Stimulated activated naive CD4-positive, alpha-beta T cell (primary cell): ENCODE measurements at places on chromosomes 4 and X.

DNA sequence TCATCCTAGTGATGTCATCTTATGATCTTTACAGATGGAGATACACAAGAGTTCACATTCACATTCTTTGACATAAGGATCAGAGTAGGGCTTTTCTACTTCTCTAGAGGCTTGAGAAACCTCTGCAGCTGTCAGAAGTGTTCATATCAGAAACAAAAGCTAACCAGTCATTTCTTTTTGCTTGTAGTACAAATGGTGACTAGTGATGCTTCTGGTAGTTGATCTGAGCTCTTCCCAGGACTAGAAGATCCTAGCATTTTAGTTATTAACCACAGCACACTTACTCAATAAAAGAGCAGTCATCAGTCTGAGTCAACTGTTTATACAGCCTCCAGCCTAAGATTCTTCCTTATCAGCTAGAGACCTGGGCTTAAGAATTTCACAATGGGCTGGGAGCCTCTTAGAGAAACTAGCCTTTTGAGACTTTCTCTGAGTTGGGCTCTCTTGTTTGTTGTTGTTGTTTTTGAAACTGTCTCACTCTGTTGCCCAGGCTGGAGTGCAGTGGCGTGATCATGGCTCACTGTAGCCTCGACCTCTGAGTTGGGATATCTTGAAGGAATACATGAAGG lies 84.1 kb downstream of the TMEM164 start:
- DNase-seq, result no peak

DNA sequence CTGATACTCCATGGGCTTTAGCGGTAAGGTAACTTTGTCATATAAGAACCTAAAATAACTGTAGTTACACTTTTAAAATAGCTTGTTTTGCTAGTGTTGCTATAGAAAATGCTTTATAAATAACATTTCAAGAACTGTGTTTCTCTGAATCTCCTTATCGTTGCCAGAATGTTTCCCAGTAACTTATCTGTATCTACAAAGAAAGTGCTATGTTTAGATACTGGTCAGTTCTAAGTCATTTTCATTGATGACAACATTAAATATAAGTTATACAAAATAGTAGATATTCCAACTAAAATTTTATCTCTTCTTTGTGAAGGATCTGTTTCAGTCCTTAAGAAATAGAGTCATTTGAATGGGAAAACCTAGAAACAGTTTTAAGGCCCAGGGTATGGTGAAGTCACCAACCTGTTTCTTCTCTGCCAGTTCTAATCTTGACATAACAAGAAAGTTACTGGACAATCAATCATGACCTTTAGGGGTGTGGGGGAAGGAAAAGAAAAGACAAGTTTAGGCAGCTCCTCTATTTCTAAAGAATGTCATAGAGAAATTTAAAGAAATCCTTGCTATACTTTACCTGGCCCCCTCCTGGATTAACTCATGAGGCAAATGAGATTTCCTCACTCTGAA lies 425.9 kb downstream of the RPA4 start:
- DNase-seq, result no peak

DNA sequence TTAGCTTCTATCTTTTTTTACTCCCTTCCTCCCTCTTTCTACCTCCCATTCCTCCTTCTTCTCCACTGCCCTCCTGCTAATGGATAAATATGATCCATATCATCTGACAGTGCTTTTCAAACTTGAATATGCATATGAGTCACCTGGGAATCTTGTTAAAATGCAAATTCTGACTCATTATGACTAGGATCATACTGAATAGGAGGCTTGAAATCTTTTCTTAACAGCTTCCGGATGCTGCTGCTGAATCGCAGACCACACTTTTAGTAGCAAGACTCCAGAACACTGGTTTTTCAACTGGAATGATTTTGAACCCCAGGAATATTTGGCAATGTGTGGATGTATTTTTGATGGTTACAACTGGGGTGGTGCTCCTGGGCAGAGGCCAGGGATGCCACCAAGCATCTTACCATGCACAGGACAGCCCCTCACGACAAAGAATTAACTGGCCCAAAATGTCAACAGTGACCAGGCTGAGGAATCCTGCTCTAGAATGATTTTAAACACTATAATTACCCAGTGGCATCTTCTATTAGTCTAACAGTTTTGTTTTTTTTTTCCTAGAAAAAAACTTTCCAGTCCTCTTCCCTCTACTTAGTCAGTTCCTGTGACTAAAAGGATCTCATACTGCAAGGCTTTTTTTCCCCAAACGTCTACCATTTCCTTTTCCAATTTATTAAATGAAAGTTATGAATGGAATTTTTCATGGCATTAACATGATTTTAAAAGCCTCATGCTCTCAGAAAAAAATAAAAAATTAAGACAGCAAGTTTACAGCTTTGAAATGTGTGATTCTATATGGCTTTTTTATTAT lies 10.6 kb upstream of the PYURF start:
- DNase-seq, result no peak

DNA sequence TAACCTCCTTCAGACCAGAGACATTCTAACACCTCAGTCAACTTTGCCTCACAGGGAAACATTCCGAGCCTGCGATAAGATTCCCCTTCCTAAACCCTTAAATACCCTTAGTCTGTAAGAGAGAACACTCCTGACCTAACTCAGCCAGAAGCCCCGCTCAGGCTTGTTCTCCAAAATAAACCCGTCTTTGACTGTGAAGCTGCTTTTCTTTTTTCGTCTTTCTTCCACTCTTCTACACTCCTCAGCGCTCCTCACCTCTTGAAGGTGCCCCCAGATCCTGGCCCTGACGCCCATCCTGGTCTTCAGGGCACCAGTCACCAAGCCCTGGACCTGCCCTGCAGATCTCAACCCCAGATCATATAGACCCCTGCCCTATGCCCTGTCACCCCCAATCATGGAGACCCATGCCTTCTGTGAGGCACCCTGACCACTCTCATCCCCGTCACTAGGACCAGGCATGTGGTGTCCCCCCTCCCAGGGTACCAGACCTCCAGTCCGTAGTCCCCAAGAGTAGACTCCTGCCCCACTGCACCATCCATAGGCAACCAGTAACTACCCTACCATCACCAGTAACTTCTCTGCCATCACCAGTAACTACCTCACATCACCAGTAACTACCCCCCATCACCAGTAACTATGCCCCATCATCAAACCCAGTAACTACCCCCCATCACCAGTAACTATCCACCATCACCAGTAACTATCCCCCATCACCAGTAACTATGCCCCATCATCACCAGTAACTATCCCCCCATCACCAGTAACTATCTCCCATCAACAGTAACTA lies 3.5 kb downstream of the ASMTL start:
- no peak for DNase-seq

GRCh38 chrX:153857348-153857903 lies 27.1 kb upstream of the PDZD4 start:
- DNase-seq, result no peak

GRCh38 chr4:110682311-110682710 lies 59.4 kb upstream of the PITX2 start:
- no peak for DNase-seq

DNA sequence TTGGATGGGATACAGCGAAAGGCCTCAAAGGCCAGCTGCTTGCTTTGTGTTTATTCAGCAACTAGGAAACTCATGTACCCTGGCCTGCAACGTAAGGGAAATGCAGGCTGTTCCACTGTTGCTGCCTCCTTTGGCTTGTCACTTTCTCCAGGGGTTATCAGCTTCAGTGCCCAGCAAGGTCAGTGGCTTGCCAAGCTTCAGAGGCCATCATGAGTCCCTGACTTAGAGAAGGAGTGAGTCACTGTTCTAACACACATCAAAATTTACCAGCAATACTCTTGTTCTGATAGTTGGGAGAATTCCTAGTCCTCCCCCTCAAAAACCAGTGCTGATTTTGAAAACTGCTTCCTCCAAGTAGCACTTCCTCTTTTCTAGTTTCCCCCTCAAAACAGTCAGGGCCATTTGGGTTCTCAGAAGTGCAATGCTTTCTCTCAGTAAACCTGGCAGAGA lies 250.8 kb downstream of the ARHGAP24 start:
- no peak for DNase-seq

- DNase-seq, result no peak
Observed at GRCh38 chr4:138952411-138952810, 63.2 kb upstream of the NOCT start.

- DNase-seq, result no peak
Observed at GRCh38 chr4:20338841-20339240, 87.1 kb downstream of the SLIT2 start.

- DNase-seq, result no peak
Observed at GRCh38 chr4:179871726-179872125, 2371.5 kb upstream of the TENM3 start.

DNA sequence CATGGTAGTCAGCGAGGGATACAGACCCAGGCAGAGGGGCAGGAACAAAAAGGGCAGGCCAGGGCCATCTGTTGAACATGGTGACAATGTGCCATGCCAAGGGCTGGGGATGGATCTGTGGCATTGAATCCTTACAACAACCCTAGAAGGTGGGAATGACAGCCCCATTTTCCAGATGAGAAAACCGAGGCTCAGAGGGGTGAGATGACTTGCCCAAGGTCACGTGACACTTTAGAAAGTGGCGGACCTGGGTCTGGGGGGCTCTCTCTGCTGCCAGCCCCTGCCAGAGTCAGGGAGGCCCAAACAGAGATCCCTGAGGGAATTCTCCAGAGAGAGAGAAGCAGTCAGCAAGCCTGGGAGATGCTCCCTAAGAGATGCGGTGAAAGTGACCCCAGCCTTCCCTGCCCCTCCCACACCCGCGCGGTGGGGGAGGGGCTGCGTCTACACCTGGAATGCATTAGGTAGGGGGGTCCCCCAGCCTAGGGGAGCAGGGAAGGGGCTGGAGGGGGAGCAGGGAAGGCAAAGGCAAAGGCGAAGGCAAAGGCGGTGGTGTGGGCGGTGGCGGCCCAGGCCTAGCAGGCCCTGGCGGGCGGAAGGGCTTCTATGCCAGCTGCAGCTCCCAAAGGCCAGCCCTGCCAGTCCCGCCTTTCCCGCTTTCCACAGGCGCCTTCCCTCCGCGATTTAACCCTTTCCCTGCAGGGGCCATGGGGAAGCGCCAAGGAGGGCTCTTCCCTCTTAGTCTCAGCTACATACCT lies 13.0 kb downstream of the FGD1 start:
- DNase-seq, result no peak

GRCh38 chr4:2485956-2486355 lies 17.1 kb downstream of the RNF4 start:
- no peak for DNase-seq

GRCh38 chr4:123830930-123831329 lies 434.3 kb downstream of the SPRY1 start:
- no peak for DNase-seq

DNA sequence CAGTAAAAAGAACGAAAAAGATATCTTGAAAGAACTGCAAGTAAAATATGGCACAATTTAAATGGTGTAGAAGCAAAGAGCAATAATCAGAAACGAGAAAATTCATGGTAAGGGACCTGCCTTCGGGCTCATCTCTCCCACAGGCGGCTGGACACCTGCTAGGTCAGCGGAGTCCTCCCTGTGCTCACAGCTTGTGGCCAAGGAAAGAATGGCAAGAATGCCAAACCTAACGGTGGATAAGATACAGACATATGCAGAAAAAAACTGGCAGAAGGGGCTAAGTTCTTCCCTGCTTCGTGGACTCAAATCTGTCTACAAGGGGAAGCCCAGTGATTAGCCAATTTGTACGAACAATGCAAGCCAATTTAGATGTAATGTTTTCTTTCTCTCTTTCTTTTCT lies 152.1 kb upstream of the VCX start:
- no peak for DNase-seq

- no peak for DNase-seq
Observed at GRCh38 chr4:105613306-105613705, 60.9 kb downstream of the ARHGEF38 start.

DNA sequence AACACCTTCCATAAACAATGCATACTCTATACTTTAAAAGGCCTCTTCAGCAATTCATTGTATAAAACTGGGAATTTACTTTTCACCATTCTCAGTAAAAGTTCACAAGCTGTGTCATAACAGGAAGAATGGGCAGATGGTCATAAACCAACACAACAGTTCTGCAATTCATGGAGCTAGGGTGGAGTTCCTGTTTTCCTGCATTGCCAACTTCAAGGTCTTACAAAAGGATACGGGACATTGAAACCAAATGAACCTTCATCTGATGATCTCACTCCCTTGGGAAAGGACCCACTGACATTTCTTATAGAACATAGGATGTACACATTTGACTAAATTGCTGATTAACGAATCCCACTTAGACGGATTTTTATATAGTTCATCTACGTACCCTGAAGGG lies 4.1 kb downstream of the KDR start:
- DNase-seq, result no peak

DNA sequence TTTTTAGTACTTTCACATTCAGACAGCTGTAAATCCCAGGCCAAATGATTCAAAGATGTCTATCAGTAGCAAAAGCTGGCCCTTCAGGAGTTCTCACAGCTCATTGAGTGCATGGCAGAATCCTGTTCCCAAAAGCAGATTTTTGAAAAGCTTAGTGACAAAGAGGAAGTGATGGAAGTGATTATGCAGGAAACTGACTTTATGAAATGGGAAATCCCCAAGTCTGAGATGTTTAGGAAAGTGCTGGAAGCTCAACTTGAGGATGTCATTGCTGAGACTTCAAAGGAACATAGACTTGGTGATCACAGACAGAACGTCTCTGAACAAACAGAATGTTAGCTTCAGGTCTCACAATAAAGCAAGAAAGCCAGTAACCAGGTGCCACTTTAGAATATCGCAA lies 51.0 kb upstream of the CFAP47 start:
- no peak for DNase-seq

- DNase-seq, result no peak
Observed at GRCh38 chr4:10008609-10009005, 12.7 kb downstream of the SLC2A9 start.

- no peak for DNase-seq
Observed at GRCh38 chrX:23904096-23904495, 3.6 kb downstream of the APOO start.

- no peak for DNase-seq
Observed at GRCh38 chr4:87489678-87490077, 39.5 kb downstream of the SPARCL1 start.

DNA sequence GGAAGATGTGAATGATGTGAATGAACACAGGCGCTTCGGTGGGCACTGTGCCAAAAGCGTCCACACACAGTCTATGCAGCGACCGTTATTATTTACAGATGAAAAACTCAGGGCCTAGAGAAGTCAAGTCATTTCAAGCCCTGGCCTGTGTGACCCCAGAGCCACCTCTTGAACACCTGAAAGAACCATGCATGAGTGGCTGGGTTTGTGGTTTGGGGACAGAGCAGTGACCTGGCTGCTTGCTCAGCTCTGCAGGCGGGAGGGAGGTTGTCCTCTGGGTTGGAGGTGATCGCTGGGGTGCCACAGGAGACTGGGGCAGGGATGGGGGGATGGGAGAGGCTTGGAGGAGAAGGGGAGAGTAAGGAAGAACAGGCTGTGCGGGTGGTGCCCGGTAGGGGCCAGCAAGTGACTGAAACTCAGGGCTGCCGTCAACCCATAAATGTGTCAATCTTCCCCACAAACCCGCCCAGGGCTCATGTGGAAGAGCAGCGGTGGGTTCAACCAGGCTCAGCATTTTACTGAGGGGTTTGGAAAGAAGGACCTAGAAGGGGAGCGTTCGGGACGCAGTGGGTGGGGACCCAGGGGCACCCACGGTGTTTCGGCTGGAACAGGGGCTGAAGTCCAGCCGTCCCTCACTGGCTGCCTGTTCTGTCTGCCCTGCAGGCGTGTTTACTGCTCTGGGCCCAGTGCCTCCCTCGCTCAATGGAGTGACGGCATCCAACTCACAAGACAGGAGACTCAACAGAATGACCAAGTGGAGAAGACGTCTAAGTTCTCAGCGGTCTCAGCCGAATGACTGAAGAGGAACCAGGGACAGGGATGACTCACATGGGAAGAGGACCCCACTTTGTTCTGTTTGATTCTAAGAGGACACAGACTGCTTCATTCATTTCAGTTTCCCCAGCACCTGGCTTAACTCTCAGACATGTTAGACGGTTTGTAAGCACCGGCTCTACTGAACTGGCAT lies 167.8 kb downstream of the AFAP1 start:
- no peak for DNase-seq
